Ecto neural progenitor cell (in vitro differentiated cells): ENCODE measurements at places on chromosomes 16 and 17.

GRCh38 chr16:84237994-84238750, 1.6 kb downstream of the KCNG4 start:
- no peak for DNase-seq

GRCh38 chr17:12510535-12510934, 155.2 kb upstream of the MYOCD start:
- no peak for DNase-seq

DNA sequence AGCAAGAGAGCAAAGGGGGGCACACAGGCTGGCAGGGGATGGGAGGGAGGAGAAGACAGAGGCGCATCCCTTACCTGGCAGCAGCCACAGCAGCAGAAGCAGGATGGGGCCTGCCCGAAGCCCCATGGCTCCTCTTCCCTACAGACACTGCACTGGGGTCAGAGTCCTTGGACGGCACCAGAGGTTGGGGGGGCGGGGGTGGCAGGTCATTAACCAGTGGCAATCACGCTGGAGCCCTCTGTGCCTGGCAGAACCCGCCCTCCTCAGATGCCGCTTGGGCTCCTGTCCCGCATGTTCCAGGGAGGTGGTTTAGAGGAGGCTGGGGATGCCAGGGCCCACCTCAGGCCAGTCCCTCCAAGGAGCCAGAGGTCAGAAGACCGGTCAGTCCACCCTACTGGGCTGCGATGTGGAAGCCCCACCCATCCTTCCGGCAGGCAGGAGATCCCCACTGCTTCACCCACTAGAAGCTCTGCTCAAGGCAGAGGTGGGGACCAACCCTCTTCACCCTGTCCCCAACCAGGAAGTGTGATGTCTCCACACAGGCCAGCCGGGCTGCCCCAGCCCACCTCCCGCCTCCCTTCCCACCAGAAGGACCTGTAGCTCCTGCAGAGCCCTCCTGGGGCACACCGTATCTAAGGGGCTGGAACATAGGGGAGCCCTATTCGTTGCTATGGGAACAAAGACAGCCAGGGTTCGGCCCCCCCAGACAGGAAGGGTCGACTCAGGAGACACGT, 11.7 kb downstream of the ZG16B start:
- DNase-seq, result no peak

- DNase-seq, result no peak
Observed at GRCh38 chr17:7807206-7807605, 26.8 kb upstream of the KDM6B start.

DNA sequence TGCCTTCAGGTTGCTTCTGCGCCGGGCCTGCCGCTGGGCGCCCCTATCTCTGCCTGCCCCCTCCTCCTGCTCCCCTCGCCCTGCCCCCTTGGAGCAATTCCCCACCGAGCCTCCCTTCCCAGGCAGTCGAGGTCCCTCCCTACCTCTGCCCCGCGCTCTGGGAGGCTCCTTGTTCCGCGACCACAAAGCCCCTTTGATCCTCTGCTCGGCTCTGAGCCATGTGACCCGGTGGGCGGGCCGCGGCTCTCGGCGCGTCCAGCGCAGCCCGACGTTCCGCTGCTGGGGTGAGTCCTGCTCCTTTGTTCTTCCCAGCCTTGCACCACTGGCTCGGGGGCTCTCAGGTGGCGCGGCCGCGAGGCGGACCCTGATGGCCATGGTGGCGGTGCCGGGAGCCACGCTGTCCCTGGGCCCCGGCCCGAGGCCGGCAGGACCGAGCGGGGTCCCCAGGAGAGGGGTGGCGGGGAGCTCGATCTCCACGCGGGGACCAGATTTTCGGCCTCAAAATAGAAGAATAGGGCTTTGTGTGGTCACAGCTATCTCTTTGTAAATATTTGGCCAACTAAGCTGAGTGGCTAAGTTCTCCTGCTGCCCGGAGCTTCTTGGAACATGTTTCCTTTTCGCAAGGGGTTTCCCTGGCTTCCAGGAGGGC, 310.6 kb downstream of the SEC14L1 start:
- DNase-seq, result peak; percentile 99

DNA sequence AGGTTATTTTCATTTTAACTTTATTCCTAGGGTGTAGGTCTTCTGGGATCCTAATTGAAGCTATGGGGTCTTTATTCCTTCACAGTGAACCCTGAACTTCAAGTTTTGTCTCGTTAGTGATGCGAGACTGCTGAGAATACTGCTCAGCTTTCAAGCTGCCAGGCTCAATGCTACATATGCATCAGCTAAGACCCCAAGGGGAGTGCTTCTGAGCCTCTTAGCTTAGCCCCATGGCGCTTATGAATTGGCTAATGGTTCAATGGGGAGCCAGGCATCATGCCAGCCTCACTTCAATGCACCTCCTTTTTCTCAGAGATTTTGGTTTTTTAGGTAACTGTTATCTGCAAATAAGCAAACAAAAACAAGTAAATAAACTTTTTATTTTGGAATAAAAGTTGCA, 94.1 kb upstream of the SIAH1 start:
- no peak for DNase-seq

DNA sequence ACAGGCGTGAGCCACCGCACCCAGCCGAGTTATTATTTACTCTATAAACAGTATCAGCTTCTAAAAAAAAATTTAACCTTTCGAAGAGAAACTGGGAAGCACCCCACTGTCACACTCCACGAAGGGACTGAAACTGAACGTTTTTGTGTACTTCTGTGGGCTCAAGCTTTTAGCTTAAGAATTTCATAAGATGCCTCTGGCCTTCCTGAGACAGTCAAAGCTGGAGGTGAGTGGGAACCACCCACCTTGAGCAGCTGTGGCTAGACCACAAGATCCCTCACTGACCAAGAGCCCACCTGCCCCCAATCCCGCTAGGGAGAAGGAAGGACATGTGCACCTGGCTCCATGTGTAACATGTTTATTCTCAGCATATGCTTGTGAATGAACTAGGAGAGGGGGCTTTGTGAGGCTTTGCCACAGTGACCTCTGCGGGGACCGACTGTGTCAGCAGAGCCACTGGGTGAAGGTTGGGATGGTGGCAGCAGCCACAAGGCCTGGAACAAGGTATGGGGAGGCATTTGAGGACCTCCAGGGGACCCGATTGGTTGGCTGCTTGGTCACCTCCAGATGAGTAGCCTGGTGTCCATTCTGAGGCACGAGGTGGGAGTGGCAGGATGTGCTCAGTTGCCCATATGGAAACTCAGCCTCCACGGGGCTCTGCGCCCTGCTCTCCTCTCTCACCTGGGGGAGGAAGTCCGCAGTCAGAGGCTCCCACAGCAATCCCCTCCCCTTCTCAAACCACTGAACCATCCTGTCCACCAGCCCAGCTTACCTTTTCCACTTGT, 4.8 kb downstream of the DPEP3 start:
- no peak for DNase-seq

DNA sequence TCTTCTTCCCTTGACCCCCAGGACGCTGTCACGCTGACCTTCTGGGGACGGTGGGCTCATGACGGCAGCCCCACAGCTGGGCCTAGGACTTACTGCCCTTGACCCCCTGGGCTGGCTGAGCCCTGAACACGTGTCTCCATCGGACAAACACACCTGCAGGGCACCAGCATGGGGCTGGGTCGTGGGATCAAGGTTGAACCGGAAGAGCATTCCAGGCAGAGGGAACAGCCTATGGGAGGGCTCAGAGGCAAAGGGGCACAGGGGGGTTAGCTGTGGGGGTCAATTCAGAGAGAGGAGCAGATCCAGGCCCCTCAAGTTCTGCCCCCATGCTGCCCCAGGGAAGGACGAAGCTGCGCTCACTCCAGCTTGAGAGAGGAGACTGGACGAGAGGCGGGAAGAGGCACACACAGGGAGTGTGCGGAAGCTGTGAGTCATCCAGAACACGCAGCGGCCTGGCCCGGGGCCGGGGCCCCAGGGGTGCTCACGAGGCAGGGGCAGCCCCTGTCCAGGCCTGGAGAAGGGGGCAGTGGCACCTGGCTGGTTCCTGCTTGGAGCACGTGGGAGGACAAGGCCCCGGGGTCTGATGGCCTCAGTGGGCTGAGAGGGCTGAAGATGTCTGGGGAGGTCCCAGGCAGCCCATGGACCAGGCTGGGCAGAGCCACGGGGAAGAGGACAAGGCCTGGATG, 9.9 kb downstream of the SSTR5 start:
- no peak for DNase-seq

- DNase-seq, result no peak
Observed at GRCh38 chr16:89691986-89692569, 5.6 kb downstream of the CDK10 start.

DNA sequence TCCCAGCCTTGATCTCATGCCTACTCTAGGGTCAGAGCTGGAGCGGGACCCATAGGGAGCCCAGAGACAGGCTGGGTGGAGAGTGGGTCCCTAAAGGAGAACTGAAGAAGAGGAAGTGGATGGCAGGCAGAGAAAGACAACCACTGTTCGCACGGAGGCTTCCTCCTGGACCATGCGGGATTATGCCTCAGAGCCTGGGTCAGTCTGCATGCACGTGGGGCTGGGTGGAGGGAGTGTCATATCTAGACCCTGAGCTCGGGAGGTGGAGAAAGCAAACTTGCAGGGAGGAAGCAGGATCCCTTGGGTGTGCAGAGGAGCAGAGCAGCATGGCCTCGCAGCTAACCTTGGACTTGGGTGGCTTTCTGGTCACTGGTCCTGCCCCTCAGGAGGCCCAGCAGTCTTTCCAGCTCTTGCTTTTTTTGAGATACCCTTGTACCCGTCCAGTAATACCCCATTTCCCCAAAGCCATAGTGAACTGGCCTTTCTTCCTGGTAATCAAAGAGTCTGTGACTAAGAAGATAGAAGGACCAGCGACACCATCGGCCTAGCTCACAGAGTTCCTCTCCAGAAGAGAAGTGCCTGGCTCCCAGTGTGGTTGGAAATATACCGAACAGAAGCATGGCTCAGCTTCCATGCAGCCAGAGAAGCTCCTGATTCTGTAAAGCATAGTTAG, 344.2 kb downstream of the CPPED1 start:
- DNase-seq, result no peak

GRCh38 chr16:85908444-85908843, 9.5 kb downstream of the IRF8 start:
- no peak for DNase-seq

DNA sequence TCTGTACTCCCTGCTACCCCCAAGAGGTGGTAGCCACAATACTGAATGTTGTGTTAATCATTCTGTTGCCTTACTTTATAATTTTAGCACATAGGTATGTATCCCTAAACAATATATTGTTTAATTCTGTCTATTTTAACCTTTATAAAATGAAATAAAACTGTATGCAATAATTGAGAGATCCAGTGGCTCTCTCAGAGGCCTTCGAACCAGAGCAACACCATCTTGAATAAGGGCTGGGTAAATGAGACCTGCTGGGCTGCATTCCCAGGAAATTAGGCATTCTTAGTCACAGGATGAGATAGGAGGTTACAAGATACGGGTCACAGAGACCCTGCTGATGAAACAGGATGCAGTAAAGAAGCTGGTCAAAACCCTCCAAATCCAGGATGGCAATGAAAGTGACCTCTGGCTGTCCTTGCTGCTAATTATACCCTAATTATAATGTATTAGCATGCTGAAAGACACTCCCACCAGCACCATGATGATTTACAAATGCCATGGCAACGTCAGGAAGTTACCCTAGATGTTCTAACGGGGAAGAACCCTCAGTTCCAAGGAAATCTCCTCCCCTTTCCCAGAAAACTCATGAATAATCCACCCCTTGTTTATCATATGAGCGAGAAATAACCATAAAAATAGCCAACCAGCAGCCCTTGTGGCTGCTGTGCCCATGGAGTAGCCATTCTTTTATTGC, 2.0 kb upstream of the CANT1 start:
- DNase-seq, result no peak

- no peak for DNase-seq
Observed at GRCh38 chr16:51759999-51760398, 608.9 kb upstream of the SALL1 start.

- DNase-seq, result no peak
Observed at GRCh38 chr16:23269248-23269953, 32.7 kb upstream of the SCNN1B start.

- no peak for DNase-seq
Observed at GRCh38 chr17:44193326-44194084, 6.2 kb downstream of the ATXN7L3 start.

DNA sequence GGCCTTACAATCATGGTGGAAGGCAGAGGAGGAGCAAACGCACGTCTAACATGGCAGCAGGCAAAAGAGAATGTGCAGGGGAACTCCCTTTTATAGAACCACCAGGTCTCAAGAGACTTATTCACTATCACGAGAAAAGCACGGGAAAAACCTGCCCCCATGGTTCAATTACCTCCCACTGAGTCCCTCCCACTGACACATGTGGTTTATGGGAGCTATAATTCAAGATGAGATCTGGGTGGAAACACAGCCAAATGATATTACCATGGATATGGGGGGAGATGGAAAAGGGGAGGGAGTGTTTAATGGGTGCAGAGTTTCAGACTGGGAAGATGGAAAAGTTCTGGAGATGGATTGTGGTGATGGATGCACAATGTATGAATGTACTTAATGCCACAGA, 23.0 kb downstream of the TEKT5 start:
- no peak for DNase-seq

GRCh38 chr17:36933512-36934143, 3.6 kb upstream of the LHX1 start:
- peak; percentile 58 for DNase-seq

DNA sequence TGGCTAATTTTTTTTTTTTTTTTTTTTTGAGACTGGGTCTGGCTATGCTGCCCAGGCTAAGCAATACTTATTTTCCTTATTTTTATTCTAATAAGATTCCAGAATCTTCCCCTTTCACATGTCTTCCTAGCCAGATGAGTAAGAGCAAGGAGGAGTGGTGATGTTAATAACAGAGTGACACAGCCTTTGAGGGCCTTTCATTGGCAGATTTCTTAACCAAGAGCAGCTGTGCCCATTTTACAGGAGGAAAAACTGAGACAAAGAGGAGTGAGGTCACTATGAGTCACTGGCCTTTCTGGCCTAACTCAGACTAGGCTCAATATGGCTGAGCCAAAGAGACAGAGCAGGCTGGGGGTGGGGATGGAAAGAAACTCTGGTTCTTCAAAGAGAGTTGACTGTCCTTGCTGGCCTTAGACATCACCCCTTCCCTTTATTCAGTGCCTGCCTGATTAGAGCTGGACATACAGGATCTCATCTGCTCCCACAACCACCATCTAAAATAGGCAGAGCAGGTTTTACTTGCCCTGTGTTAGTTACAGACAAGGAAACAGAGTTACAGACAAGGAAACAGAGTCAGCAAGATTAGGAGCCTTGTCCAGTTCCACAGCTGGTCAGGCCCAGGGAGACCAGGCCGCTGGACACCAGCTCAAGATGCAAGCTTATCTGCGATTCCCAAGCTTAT, 50.0 kb upstream of the TOB1 start:
- DNase-seq, result no peak

- DNase-seq, result no peak
Observed at GRCh38 chr16:144797-145252, 6.4 kb upstream of the NPRL3 start.
